ENCODE measurements at places on chromosomes 4 and X. TPM values are rescaled to one million over a fixed set of nuclear protein-coding genes. Genes with fewer than 3 reads are reported as not detected.

CT45A8 gene
- not detected for total RNA-seq

JCHAIN gene
- not detected for total RNA-seq

COMMD8 gene
- total RNA-seq, result 36.9 TPM

UGT2B10 gene
- total RNA-seq, result not detected

SHROOM2 gene
- total RNA-seq, result 28.8 TPM

TSPAN5 gene
- 3.1 TPM for total RNA-seq

XAGE2 gene
- 23.6 TPM for total RNA-seq

RASGEF1B gene
- total RNA-seq, result 2.7 TPM

PABPC1L2A gene
- total RNA-seq, result not detected

VCX3A gene
- not detected for total RNA-seq

CFAP47 gene
- total RNA-seq, result under 0.01 TPM

PAPSS1 gene
- total RNA-seq, result 94.1 TPM

ARX gene
- not detected for total RNA-seq

VCX3B gene
- not detected for total RNA-seq

C4orf51 gene
- not detected for total RNA-seq

CD99 gene
- 442 TPM for total RNA-seq

RENBP gene
- total RNA-seq, result under 0.01 TPM

ESX1 gene
- not detected for total RNA-seq

SPARCL1 gene
- not detected for total RNA-seq

IQCM gene
- not detected for total RNA-seq

GRK4 gene
- 5.5 TPM for total RNA-seq

GIMD1 gene
- total RNA-seq, result not detected

NEUROG2 gene
- not detected for total RNA-seq

DUSP21 gene
- not detected for total RNA-seq

NSD2 gene
- 34.2 TPM for total RNA-seq

PRR32 gene
- not detected for total RNA-seq

SMIM31 gene
- not detected for total RNA-seq

GPAT3 gene
- 2.4 TPM for total RNA-seq

PITX2 gene
- total RNA-seq, result 0.43 TPM

RASSF6 gene
- 0.39 TPM for total RNA-seq

EFHC2 gene
- total RNA-seq, result not detected

ARMCX6 gene
- total RNA-seq, result 44.4 TPM

MTTP gene
- total RNA-seq, result not detected

PRSS12 gene
- total RNA-seq, result not detected

MTMR8 gene
- total RNA-seq, result 0.79 TPM

NRK gene
- 6.1 TPM for total RNA-seq

WDR17 gene
- total RNA-seq, result under 0.01 TPM

RAB39B gene
- total RNA-seq, result under 0.01 TPM

FGFR3 gene
- total RNA-seq, result 2.0 TPM

HPGDS gene
- not detected for total RNA-seq

BTC gene
- total RNA-seq, result not detected

PYURF gene
- 75.0 TPM for total RNA-seq

FRG2 gene
- total RNA-seq, result not detected

FOXP3 gene
- total RNA-seq, result not detected

MSX1 gene
- 1.1 TPM for total RNA-seq

TRIM61 gene
- total RNA-seq, result 5.9 TPM

ABCD1 gene
- total RNA-seq, result 11.0 TPM

DEFB131A gene
- total RNA-seq, result not detected

HTN3 gene
- total RNA-seq, result not detected

RHOXF1 gene
- total RNA-seq, result not detected

RADX gene
- total RNA-seq, result 0.39 TPM

SORBS2 gene
- total RNA-seq, result 0.79 TPM

CXCL5 gene
- total RNA-seq, result not detected

TBC1D8B gene
- total RNA-seq, result 8.8 TPM

HPSE gene
- 11.0 TPM for total RNA-seq

GPR34 gene
- not detected for total RNA-seq

SH3D19 gene
- 127 TPM for total RNA-seq

TCEAL6 gene
- total RNA-seq, result not detected

LDB2 gene
- total RNA-seq, result 0.11 TPM
